ENCODE measurements at places on chromosomes 5 and 9.

DNA sequence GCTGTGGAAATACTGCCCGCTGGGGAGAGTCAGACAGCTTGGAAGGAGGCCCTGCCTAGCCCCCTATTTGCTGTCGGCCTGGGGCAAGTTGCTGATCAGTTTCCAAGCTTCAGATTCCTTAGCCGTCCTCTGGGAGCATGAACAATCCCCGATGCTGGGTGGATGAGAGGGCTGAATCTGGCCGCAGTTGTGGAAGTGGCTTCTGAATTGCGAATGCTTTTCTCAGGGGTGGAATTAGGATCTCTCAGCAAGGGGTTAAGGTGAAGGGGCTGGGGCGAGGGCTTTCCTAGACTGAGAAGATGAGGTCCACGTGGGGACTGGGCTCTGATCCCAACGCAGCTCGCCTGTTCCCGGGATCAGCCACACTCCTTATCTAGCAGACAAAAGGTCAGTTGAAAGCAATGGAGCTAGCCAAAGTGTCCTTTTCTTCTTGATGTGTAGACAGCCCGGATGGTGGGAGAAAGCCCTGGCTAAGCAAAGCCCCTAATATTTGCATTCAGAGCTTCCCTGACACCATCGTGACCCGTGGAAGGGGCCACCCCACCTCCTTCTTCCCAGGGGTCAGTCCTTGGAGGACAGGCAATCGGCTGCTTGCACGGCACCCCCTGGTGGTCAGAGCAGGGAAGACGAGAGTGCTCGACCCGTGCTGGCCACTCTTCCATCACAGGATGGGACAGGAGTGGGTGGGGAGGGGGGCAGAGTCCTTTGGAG lies 54.9 kb downstream of the COL15A1 start:
- peak; percentile 45 for DNase-seq

GRCh38 chr9:18056269-18056992 lies 417.5 kb upstream of the ADAMTSL1 start:
- no peak for DNase-seq

GRCh38 chr5:82642313-82642712 lies 364.2 kb upstream of the RPS23 start:
- DNase-seq, result no peak

DNA sequence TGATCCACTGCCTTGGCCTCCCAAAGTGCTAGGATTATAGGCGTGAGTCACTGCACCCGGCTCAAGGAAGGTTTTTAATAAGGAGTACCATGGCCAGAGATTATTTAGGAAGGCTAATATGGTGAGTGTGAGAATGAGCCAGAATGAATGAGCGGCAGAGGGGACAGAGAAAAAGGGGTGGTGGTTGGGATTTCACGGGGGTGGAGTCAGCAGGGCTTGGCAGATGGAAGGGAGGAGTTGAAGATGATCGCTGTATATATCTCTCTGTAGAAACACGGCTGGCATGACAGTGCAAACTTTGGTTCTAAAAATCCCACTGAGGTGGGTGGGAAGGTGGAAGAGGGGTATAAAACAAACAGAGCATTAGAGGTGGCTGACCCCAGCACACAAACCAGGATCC lies 176.7 kb upstream of the TBC1D2 start:
- no peak for DNase-seq

- no peak for DNase-seq
Measured at GRCh38 chr9:23537192-23538066, 288.6 kb downstream of the ELAVL2 start.

DNA sequence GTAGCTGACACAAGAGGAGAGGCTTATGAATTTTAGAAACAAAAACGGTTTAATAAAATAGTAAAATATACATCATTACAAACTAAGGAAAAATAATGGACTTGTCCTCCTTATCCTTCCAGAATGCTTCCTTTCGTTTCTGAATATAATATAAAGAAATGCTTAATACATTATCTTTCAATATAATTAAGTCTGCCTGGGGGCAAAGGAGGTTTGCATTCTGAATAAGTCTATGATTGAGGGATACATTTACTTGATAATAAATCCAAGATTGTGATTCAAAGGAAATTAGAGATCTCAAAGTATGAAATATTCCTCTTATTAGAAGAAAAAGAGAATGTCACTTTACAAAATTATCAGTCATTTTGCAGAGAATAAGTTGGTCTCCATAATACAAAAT lies 386.5 kb downstream of the SPATA31D1 start:
- DNase-seq, result no peak
